ENCODE measurements at places on chromosomes 6 and 20.

- no peak for DNase-seq
Observed at GRCh38 chr6:17271628-17272027, 9.5 kb upstream of the RBM24 start.

GRCh38 chr6:169837529-169838250, 86.3 kb downstream of the ERMARD start:
- DNase-seq: peak; percentile 38

- no peak for DNase-seq
Observed at GRCh38 chr6:150169609-150170008, 26.8 kb downstream of the PPP1R14C start.

GRCh38 chr6:163776196-163776905, 361.8 kb downstream of the QKI start:
- no peak for DNase-seq

DNA sequence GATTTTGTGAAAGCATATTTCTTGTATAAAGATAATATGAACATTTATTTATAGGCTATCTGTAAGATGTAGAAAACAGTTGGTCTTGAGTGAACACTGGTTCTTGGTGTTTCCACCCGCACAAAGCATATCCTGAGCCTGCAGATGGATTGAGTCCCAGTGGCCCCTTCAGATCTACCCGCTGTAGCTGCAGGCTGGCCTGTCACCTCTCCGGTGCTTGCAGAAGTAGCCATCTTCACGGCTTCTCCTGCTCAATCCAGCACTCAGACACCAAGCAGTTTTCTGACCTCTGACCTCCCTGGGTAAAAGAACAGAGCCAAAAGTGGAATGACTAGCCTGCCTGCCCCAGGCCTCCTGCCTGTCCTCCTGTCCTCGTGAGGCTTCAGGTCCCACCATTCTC, 22.7 kb downstream of the LYRM2 start:
- DNase-seq: no peak

Measured in right forelimb (tissue), 1 donor.